DMS79 (cell line): ENCODE measurements at places on chromosomes 1 and 21.

GRCh38 chr1:65179148-65179547, 31.1 kb downstream of the AK4 start:
- DNase-seq: no peak

- no peak for DNase-seq
These were observed 76.5 kb downstream of the ACTL8 start for GRCh38 chr1:17831597-17831996.

GRCh38 chr1:213564215-213564659, 423.5 kb upstream of the PROX1 start:
- no peak for DNase-seq

DNA sequence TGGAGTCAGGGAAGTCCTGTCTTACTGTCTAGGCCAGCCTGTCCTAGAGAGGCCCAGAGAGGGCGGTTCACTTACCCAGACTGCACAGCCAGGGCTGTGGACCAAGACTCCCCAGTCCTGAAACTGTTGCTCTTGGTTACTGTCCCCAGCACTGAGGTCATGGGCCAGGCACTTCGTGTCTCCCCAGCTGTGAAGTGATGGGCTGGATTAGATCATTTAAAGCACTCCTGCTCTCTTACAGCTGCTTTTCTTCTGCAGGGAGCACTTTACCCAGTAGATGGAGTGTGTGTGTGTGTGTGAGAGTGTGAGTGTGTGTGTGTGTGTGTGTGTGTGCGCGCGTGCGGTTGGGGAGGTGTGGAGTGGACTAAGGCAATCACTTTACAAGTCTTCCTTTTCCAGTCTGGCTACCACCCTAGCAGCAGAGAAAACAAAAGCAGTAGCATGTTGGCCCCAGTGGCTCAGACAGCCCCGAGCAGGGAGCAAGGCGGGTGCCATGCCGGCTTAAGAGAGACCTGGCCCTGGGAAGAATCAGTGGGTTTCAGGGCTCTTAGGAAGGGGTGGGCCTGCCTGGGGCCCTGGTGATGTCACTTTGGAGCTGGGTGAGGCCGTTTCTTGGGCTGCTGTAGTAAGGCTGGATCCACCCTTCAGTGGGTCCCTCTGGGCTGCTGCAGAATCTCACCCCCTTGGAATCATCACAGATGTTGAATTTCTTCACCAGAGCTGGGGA, 2.4 kb downstream of the SPSB1 start:
- peak; percentile 12 for DNase-seq

DNA sequence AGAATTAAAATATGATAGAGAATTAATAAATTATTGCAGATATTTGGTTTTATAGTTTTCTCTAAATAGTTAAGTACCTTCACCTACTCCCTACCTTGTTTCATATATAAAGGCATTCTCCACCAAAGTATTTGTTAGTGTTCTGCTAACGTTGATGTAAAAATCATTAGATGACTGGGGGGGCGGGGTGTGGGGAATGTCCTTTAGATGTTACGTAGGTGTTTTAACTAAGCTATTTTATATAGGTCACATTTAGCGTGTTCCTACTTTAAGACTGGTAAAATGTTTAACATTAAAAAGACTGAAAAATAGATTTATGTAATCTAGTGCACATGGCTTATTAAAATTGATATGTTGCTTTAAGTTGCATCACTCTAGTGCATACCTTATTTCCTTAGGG, 48.6 kb downstream of the PTPRC start:
- DNase-seq: no peak

DNA sequence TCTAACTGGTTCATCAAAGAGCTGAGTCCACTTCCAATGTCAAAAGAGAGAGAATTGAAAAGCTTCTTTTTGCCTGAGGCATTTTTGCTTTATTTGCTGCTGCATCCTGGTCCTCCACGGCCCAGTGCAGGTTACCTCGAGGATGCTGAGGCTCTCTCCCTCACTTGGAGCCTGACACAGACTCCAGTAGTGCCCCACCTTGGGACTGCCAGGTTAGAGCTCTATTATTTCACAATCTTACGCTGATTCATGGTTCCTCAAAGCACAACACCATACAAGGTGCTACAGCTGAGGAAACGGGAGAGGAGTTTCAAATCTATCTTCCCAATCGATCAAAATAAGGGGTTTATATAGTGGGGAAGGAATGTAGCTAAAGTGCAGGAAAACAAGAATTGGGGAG, 13.6 kb upstream of the PLPPR4 start:
- no peak for DNase-seq

- no peak for DNase-seq
These were observed 206.3 kb upstream of the NR5A2 start for GRCh38 chr1:199821029-199821779.

- no peak for DNase-seq
These were observed 34.7 kb upstream of the CLSTN1 start for GRCh38 chr1:9858293-9859035.

DNA sequence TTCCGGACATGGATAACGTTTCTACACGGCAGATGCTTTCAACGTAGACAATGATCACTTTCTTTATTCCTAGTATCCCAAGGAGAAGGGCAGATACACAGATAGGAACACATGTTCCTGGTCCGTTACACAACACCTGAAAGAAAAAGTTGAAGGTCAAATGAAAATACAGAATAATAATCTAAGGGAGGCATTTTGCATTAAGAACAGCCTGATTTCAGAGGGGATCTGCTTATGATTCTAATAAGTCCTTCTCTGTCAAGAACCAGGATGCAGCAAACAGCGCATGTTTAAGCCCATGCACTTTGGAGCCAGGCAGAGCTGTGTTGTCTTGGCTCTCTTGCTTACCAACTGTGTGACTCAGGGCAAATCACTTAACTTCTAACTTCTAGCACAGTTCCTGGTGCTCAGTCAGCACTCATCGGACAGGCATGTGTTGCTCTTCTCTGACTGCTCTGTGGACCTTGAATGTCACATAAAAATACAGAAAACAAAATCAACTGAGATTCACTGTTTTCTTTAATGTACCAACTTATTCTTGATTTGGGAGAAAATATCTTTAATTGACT, 56.3 kb upstream of the CNN3 start:
- no peak for DNase-seq

- DNase-seq: no peak
These were observed 49.4 kb downstream of the CAPZB start for GRCh38 chr1:19435851-19436455.

- DNase-seq: no peak
These were observed 62.1 kb downstream of the PRKCZ start for GRCh38 chr1:2112280-2112701.

DNA sequence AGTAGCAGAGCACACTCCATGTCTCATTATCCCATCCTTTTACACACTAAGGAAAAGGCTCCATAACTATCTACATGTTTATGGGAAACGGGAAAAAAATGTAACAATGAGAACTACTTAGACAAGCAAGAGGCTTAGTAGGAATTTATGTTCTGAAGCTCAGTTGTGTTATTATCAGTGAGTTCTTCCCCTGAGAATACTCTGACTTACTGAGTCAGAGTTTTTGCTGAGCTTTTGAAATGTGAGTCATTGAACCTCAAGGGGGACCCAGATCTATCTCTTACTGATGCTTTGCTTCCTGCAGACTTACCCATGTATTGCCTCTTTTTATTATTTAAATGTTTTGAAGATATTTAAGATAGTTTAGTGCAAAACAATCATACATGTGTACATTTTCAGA, 20.1 kb downstream of the CFHR5 start:
- no peak for DNase-seq

DNA sequence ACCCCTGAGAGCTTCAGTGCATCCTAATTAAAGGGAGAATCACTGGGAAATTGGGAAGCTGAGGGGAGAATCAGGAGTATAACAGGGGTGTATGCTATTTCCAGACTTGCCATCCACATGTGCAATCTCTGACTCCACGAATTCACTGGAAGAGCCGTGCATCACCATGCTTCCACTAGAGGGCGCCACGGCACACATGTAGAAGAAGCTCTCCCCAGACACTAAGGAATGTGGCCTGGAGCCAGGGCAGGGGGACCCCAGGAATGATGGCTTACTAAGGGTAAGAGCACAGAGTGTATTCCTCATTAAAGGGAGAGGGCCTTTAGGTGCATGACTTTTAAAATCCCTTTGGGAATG, 81.5 kb downstream of the ABCA4 start:
- no peak for DNase-seq

- DNase-seq: no peak
These were observed 39.4 kb downstream of the ATP2B4 start for GRCh38 chr1:203665993-203666392.

DNA sequence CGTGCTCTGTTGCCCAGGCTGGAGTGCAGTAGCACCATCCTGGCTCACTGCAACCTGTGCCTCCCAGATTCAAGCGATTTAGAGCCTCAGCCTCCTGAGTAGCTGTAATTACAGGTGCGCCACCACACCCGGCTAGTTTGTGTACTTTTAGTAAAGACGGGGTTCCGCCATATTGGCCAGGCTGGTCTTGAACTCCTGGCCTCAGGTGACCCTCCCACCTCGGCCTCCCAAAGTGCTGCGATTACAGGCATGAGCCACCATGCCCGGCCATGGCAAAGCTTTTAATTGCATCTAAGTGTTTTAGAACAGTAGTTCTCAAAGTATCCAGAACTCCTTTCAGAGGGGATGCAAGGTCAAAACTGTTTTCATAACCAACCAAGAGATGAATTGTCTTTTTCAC, 25.1 kb upstream of the IFNGR2 start:
- no peak for DNase-seq

DNA sequence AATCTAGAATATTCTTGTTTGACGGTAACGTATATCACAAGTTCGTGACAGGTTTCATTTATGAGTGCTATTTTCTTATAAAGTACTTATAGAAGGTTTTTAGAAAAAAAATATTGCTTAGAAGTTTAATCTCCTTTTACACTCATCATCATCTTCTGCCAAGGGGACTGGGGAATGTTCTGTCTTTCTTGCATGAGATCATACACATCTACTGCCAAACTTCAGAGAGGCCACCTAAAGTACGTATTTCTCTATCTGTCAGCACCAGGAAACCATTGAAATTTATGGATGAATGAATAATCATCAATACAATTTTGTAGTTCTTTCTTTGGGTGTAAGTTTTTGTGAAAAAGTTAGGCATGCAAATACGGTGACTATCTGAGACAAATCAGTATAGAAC, 245.8 kb downstream of the SPATA17 start:
- no peak for DNase-seq

DNA sequence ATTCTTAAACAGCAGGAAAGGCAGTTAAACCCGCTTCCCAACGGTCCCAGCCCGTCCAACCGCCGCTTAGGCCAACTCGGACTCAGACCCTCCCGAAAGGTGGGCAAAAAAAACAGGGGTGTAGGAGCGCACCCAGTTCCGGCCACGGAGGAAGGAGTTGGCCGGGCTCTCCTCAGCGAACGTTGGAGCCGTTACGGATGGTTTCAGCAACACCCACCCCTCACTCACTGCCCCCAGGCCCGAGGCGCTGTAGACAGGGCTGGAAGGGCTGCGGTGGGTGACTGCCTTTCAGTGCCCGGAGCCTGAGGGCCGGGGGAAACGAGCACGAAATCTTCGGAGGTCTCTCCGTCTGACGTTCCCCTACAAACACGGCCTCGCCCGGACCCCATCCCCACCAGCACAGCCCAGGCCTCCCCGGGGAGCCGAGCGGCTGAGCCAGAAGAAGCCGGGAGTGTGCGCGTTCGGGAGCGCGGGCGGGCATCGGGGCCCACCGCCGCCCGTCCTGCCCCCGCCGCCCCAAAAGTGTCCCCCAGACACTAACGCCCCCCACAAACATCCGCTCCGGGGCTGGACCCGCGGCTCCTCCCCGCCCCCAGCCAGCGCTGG, 1.3 kb downstream of the KDM5B start:
- DNase-seq: no peak

- peak; percentile 88 for DNase-seq
These were observed 74.2 kb downstream of the ATF6 start for GRCh38 chr1:161840363-161840762.

DNA sequence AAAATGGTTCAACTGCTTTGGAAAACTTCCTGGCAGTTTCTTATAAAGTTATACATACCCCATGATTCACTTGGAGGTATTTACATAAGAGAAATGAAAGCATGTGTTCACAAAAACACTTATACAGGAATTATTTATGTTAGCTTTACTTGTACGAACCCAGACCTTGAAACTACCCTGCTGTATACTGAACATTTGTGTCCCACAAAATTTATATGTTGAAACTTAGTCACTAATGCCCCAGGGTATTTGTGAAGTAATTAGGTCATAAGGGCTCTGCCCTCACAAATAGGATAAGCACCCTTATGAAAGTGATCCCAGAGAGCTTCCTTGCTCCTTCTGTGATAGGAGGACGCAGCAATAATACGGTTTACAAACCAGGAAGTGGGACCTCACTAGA, 42.7 kb upstream of the B3GALT2 start:
- DNase-seq: no peak

- DNase-seq: no peak
These were observed 271.8 kb upstream of the C1orf105 start for GRCh38 chr1:172148707-172149106.

DNA sequence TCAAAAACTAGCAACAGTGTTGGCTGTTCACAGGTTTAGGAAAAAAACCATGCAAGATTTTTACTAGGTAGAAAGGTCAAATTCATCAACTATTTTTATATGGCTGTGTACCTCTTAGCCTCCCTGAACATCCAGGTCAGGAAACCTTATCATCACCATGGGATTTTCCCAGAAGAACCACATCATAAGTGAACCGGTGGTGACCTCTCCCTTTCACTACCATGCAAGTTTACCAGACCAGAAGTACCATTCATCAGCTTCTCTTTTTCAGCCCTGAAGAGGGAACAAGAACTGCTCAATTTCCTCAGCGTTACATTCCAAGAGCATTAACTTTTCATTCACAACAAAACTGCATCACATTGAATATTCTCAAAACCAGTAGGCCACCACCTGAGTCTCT, 5.9 kb downstream of the SSBP3 start:
- DNase-seq: no peak

DNA sequence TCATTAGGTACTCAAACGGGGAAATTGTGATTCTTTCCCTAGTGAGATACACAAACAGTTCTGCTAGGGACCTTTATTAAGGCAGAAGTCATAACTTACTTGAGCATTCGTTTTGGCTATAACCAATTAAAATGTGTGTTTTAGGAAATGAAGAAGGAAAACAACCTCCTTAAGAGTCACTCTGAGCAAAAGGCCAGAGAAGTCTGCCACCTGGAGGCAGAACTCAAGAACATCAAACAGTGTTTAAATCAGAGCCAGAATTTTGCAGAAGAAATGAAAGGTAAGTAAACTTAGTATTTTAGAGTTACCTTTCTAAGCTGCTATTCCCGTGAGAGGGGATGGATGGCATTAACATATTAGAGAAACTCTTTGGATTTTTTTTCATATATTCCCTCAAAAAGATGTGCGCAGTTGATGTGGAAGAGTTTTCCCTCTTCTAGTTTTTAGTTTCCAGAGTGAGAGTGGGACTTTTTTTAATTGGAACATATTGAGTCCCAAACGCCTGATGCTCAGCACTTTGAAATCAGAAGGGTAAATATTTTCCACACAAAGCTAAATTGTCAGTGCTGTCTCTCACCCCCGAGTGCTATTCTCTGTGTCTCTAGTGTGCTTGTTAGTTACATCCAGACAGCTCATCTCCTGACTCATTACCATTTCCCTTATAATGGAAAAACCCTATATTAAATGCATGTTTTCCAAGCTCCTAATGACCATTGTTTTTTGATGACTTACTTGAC, 34.9 kb downstream of the CENPF start:
- DNase-seq: no peak
